ENCODE measurements at places on chromosomes 1 and 21.

DNA sequence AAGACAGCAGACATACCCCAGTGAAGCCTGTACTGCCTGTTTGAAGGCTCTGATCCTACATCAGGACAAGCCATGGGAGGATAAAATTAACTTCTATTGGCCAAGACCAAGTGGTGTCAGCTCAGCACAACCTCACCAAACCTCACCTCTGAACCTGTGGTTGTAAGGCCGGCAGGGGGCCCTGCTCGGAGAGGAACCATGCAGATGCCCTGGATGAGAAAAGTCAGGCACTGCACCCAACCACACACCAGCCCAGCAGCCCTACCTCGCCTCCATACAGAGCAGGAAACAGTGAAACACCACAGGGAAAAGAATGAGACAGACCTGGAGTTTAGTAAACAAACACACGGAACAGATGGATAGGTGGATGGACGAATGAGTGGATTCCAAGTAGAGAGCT is 70.0 kb upstream of the PAX7 start:
- H3K27ac ChIP-seq: no peak overlapping the region
- no peak overlapping the region for H3K4me3 ChIP-seq
- H3K27me3 ChIP-seq: peaks cover 2% of the 10 kb centered on the region
- DNase-seq: no peak

GRCh38 chr1:1941211-1941841 is 22.2 kb upstream of the TMEM52 start:
- H3K4me1 ChIP-seq: peaks cover 6% of the 10 kb centered on the region
- H3K36me3 ChIP-seq: no peaks in the 10 kb centered on the region
- no peak overlapping the region for H3K4me3 ChIP-seq

- H3K4me1 ChIP-seq: peaks cover 5% of the 10 kb centered on the region
- H3K4me3 ChIP-seq: no peak overlapping the region
- no peak for DNase-seq
- H3K36me3 ChIP-seq: peaks cover 4% of the 10 kb centered on the region
- no peaks in the 10 kb centered on the region for H3K27me3 ChIP-seq
Observed at GRCh38 chr1:151706464-151707415, 9.9 kb downstream of the CELF3 start.

- H3K27ac ChIP-seq: no peak overlapping the region
- H3K36me3 ChIP-seq: no peaks in the 10 kb centered on the region
- H3K4me1 ChIP-seq: no peaks in the 10 kb centered on the region
- no peaks in the 10 kb centered on the region for H3K27me3 ChIP-seq
- H3K4me3 ChIP-seq: no peak overlapping the region
- no peak for DNase-seq
Observed at GRCh38 chr1:159686599-159687299, 27.6 kb downstream of the CRP start.

GRCh38 chr1:60066001-60066400 is 7.6 kb downstream of the C1orf87 start:
- H3K36me3 ChIP-seq: no peaks in the 10 kb centered on the region
- H3K4me3 ChIP-seq: no peak overlapping the region
- H3K27me3 ChIP-seq: no peaks in the 10 kb centered on the region
- no peaks in the 10 kb centered on the region for H3K4me1 ChIP-seq
- no peak for DNase-seq

All from CD14-positive monocyte (primary cell).